ENCODE measurements at places on chromosomes 6 and 20. TPM values are rescaled to one million over a fixed set of nuclear protein-coding genes. Genes with fewer than 3 reads are reported as not detected.
A peak's percentile ranks its signal among the peaks of the same experiment; 100 is the strongest.

DNA sequence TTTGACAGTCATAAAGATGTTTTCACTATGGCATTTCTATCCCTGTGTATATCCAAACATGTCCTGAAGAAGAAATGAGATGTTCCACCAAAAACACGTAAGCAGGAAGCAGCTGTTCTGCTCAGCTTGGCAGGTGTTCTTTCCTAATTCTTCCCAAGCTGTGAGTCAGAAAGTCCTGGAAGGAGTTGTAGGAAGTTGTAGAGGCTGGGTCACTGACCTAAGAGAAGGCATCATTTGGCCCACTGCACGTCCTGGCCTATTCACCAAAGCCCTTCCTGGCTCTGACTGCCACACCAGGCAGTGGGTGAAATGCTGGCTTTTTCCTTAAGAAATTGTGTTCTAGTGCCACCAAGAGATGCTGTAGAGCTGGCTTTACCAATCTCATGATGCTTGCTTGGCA is 40.3 kb downstream of the STX11 start:
- H3K36me3 ChIP-seq, result peaks cover 6% of the 10 kb centered on the region
- H3K4me1 ChIP-seq, result peaks cover 4% of the 10 kb centered on the region
- H3K27ac ChIP-seq, result no peak overlapping the region
- no peak for DNase-seq

Gene RNF39
- polyA plus RNA-seq, result 2.3 TPM

DNA sequence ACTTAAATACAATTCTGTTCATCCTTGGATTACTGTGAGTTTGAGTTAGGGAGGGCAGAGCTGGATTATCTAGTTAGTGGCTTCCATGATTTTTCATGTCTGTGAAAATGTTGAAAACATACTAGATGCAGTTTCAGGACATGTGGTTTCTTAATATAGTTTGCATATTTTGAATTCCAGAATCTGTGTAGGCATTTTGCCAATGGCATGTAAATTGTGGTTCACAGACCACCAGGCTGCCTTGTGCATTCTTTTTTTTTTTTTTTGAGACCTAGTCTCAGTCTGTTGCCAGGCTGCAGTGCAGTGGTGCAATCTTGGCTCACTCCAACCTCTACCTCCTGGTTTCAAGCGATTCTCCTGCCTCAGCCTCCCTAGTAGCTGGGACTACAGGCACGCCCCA is 42.8 kb downstream of the CDC5L start:
- no peak overlapping the region for H3K27ac ChIP-seq
- H3K4me3 ChIP-seq, result no peak overlapping the region
- no peak for DNase-seq
- no peaks in the 10 kb centered on the region for H3K4me1 ChIP-seq
- peaks cover 10% of the 10 kb centered on the region for H3K36me3 ChIP-seq
- H3K27me3 ChIP-seq, result no peaks in the 10 kb centered on the region

DNA sequence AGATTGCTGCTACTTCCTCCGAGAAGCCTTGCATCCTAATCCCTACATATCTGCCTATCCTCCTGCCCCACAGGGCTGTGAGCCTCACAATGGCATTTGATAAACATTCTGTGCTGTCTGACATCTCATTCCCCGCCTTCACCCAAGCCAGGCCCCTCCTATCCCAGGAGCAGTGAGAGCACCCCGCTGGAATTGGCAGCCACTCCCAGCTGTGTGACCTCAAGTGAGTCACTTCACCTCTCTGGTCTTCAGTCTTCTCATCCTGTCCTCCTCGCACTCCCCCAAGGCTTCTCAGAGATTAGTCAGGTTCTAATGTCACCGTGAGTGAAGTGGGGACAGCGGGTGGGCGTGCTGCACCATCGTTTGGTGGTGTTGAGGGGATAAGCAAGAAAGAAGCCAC is 81.7 kb downstream of the CDH22 start:
- H3K36me3 ChIP-seq, result no peaks in the 10 kb centered on the region
- DNase-seq, result no peak
- H3K4me1 ChIP-seq, result peaks cover 15% of the 10 kb centered on the region
- H3K27me3 ChIP-seq, result peaks cover 2% of the 10 kb centered on the region

DNA sequence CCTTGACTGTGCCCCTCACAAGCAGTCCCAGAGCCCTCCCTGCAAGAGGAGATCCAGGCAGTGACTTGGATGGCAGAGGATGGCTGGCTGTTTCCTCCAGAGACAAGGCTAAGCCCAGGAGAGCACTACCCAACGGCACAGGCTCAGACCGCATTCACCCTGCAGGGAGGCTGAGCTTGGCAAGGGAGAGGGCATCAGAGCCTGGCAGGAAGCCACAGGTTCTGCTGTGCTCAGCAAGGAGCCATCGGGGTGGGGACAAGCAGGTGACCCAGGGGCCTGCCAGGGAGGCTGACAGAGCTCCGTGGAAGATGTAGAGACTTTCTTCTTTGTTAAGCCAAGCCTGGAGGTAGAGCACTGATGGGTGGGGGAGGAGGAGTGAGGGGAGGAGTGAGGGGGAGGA is 159.2 kb upstream of the CST7 start:
- H3K27me3 ChIP-seq, result no peaks in the 10 kb centered on the region
- no peak overlapping the region for H3K27ac ChIP-seq
- DNase-seq, result no peak
- H3K4me3 ChIP-seq, result no peak overlapping the region

DNA sequence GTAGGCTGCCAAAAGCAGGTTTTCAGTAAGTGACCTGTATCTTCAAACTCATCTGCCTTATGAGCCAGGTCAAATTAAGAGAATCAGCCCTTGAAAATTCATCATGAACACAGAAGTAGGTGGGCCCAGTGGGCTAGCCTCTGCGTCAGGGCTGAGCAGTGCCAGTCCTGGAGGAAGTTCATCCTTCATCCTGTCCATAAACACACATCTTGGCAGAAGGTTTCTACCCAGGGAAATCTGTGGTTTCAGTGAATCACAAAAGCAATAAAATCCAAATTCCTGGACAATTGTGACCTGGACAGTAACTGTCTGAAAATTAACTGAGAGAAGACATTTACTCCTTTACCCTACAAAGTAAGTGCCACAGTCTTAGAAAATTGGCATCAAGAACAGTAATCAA is 72.4 kb downstream of the ATG5 start:
- H3K27me3 ChIP-seq, result no peaks in the 10 kb centered on the region
- no peak overlapping the region for H3K4me3 ChIP-seq
- no peak overlapping the region for H3K27ac ChIP-seq
- no peak for DNase-seq

DNA sequence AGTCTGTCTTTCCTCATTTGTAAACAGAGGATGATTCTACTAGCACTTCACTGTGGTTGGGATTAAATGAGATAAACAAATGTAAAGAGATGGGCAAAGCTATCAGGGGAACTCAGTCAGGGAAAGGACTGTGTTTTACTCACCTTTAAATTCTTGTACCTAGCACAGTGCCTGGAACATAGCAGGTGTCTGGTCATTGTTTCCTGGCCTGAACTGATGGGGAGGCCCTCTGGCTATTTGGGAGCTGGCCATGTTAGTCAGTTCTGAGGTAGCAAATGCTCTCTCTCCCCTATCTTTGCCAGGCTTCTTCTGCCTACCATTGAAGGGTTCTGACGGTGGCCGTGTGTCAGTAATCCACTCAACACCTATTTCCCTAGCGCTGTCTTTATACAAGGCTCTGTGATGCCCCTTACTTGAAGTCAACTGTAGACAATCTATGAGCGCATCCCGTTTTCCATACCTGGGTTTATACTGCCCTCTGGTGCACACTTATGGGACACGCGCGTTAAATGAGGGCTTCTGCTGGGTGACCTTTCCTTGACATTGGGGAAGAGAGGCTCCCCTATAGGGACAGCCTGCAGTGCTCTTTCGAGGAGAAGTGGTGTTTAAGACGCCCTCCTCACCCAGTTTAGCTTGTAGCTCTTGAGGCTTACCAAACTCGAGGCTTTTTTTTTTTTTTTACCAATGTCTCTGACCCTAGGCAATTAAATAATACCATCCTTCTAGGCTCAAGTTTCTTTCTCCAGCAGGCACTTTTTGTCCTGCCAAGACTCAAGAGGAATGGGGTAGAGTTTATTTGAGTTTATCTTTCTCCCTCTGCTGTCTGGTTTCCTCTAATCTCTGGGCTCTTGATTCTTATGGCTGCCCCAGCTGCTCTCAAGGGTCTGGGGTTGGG is 4.0 kb upstream of the SPATS1 start:
- no peak overlapping the region for H3K4me3 ChIP-seq
- peak; percentile 57 for DNase-seq
- H3K4me1 ChIP-seq, result peaks cover 9% of the 10 kb centered on the region
- peaks cover 14% of the 10 kb centered on the region for H3K27me3 ChIP-seq
- peaks cover 2% of the 10 kb centered on the region for H3K36me3 ChIP-seq
- peak overlapping the region; percentile 27 for H3K27ac ChIP-seq

Gene HLA-G
- polyA plus RNA-seq, result 2.6 TPM

DNA sequence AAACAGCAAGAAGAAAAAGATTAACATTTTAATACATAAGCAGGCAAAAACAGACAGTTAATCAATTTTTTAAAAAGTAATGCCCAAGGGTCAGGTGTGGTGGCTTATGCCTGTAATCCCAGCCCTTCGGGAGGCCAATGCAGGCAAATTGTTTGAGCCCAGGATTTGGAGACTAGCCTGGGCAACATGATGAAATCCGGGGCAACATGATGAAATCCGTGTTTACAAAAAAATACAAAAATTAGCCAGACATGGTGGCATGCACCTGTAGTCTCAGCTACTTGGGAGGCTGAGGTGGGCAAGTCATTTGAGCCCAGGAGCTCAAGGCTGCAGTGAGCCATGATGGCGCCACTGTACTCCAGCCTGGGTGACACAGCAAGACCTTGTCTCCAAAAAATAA is 94.1 kb upstream of the DST start:
- H3K4me3 ChIP-seq, result no peak overlapping the region
- DNase-seq, result no peak
- H3K27me3 ChIP-seq, result no peaks in the 10 kb centered on the region
- peaks cover 4% of the 10 kb centered on the region for H3K4me1 ChIP-seq
- no peaks in the 10 kb centered on the region for H3K36me3 ChIP-seq

Gene PRSS35
- 20.6 TPM for polyA plus RNA-seq

DNA sequence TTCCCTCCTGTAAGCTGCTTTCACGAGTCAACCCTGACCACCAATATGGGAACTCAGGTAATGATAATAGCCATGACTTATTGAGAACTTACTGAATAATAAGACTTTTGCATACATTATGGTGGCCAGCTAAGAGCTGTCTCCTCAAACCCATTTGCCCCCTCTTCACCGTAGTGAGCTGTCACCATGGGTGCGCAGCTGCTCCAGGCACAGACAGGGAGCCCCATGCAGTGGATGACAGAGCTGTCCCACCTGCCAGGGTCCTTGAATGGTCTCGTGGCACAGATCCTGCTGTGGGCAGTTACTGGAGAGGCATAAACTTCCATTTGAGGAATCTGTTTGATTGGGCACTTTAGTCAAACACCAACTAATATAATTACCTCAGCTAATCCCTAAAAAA is 1.9 kb downstream of the SLC22A16 start:
- no peaks in the 10 kb centered on the region for H3K36me3 ChIP-seq
- no peak for DNase-seq
- peaks cover 12% of the 10 kb centered on the region for H3K4me1 ChIP-seq
- H3K27me3 ChIP-seq, result peaks cover 9% of the 10 kb centered on the region

GRCh38 chr6:86030875-86031274 is 388.2 kb upstream of the SYNCRIP start:
- H3K27me3 ChIP-seq, result no peaks in the 10 kb centered on the region
- H3K36me3 ChIP-seq, result no peaks in the 10 kb centered on the region
- no peak overlapping the region for H3K27ac ChIP-seq
- no peak overlapping the region for H3K4me3 ChIP-seq
- no peak for DNase-seq

Gene ZDHHC14
- polyA plus RNA-seq, result 42.6 TPM

Gene CDSN
- polyA plus RNA-seq, result not detected

Gene TPD52L1
- polyA plus RNA-seq, result 16.5 TPM

DNA sequence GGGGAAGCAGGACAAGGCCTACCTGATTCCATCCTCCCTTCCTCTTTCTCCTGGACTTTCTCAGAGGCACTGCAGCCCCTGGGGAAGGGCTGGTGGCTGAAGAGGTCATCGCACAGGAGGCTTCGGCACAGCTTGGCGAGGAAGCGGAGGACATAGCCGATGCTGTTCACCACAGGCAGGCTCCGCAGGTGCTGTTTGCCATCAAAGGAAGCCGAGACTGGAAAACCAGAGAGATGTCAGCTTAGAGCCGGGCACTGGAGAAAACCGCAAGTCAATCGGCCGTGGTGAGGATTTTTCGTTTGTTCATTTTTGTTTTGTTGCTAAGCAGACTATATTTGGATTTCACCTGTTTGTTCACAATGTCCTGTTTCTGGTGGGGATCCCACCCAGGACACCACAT is 79.2 kb downstream of the SCML4 start:
- peaks cover 8% of the 10 kb centered on the region for H3K36me3 ChIP-seq
- no peak overlapping the region for H3K27ac ChIP-seq
- H3K4me1 ChIP-seq, result no peaks in the 10 kb centered on the region
- no peak overlapping the region for H3K4me3 ChIP-seq
- H3K27me3 ChIP-seq, result no peaks in the 10 kb centered on the region
- no peak for DNase-seq

Gene SUN5
- polyA plus RNA-seq, result not detected

GRCh38 chr6:89148016-89148750 is 2.3 kb downstream of the PM20D2 start:
- H3K4me3 ChIP-seq, result no peak overlapping the region
- no peak overlapping the region for H3K27ac ChIP-seq
- DNase-seq, result no peak
- H3K27me3 ChIP-seq, result no peaks in the 10 kb centered on the region
- peaks cover 5% of the 10 kb centered on the region for H3K4me1 ChIP-seq

DNA sequence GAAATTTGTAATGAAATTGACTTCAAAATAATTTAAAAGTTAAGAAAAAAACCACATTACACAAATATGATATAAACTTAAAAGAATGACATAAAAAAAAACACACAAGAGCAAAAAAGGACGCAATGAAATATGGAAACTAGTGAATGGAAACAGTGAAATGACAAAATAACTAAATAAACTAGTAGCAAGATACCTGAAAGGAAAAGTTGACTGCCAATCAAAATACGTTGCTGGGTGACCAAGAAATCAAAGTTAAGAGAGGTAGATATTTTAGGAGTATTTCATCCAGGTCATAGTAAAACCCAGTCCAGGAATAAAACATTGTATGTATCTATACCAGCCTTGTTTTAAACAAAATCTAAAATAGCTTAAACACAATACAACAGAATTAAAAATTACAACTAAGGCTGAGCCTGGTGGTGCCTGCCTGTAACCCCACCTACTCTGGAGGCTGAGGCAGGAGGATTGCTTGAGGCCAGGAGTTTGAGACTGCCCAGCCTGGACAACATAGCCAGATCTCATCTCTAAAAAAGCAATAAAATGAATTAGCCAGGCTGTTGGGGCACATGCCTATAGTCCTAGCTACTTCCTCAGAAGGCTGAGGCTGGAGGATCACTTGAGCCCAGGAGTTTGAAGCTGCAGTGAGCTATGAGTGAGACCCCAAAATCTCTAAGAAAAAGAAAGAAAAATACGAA is 22.0 kb downstream of the C6orf15 start:
- no peak overlapping the region for H3K27ac ChIP-seq
- H3K27me3 ChIP-seq, result no peaks in the 10 kb centered on the region
- H3K4me1 ChIP-seq, result peaks cover 8% of the 10 kb centered on the region
- no peaks in the 10 kb centered on the region for H3K36me3 ChIP-seq
- DNase-seq, result no peak

Measured in spinal cord (tissue), 10 donors.